Small intestine (tissue), 16 donors: ENCODE measurements at places on chromosomes 6 and 20.

- DNase-seq, result no peak
Measured at GRCh38 chr20:48599106-48599747, 228.6 kb downstream of the PREX1 start.

GRCh38 chr6:89161326-89162046 lies 15.6 kb downstream of the PM20D2 start:
- DNase-seq, result no peak

DNA sequence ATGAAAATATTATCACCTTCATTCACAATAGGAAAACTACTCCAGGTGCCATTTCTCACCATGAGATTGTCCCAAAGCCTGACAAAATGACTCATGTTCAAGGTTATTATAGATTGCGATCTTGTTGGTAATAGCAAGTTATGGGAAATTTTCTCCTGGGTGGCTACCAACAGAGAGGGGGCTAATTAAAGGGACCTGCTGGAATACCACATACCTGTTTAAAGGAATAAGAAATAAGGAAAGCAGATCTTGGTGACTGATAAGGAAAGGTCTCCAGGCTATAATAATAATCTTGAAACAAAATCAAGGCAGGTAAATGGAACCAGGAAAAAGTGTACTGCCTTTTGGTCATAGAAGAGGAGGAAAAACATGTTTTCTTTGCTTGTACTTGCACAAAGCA lies 1.4 kb downstream of the SLC52A3 start:
- DNase-seq, result no peak

DNA sequence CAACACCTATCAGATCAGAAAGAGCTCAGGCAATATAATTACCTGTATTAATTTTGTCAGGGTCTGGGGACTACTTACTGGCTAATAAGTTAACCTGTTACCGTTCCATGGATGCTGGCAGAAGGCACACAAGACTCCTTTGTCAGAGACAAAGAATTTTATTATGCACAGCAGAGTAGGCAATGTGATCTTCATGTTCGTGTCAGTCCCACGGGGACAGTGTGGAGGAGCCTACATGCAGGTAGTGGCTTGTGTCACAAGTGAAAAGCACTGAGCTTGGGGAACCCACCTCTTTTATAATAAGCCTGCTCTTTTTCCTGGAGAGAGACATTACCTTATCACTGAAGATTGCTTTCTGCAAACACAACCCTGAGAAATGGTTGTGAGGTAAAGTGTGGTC lies 96.9 kb downstream of the CD164 start:
- no peak for DNase-seq

DNA sequence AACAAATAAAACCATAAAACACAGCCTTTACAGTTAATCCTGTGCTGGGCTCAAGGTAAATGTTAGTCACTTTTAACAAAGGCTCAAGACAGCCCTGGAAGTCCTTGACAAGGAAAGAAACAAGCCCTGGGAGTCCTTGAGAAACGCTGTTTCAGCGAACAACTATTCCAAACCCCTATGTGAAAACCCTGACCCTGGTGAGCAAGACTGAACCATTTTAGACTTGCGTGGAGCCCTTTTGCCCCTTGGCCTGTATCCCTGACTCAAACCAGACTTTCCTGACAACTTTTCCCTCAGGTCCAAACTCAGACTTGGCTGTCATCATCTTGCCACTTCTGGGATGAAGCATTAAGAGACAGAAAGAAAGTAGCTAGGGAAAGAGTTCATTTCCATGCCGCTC lies 180.4 kb downstream of the AIG1 start:
- DNase-seq, result no peak

- DNase-seq, result no peak
Measured at GRCh38 chr20:47860049-47860830, 75.0 kb upstream of the SULF2 start.

DNA sequence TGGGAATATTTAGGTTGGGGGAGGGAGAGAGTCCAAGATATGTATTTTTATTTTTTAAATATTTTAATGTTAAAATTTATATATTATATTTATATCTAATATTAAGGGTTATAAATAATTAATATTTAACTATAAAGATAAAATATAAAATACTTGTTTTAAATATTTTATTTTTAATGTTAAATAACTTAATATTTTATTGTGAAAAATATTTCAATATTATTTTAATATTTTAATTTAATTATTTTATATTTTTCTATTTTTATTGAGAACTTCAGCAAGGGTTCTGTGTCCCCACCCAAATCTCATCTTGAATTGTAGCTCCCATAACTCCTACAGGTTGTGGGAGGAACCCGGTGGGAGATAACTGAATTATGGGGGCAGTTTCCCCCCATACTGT lies 34.0 kb downstream of the PERP start:
- no peak for DNase-seq

- no peak for DNase-seq
Measured at GRCh38 chr20:40692240-40693011, 3.4 kb upstream of the MAFB start.

DNA sequence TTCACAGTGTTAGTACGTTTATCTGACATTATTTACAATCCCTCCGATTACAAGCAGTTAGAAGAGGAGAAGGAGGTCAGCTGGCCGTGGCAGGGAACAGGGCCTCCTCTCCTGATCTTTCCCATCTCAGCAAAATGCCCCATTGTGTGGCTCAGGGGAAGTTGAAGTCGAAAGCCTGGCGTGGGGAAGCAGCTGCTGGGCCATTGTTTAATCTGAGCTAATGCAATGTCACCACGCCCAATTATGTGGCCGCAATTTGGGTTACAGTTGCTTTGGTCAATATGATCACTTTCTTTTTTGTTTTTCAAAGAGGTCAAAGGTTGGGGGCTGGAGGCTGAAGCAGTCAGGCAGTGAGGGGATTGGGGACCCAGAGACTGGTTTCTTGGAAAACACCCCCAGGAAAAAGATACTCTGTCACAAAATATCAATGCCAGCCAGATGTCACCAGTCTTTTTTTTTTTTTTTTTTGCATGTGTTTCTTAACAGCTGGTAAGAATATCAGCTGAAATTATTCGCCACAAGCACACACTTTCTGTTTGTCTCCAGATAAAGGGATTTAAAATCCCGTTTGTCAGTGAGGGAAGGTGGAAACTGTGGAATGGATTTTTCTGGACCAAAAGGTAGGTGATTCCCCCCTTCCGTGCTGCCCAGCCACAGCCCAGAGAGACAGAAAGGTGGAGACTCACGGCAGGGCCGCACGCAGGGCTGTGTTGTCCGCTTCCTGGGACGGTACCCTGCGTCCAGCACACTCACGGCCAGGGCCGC lies 24.6 kb downstream of the DLL1 start:
- peak; percentile 52 for DNase-seq

DNA sequence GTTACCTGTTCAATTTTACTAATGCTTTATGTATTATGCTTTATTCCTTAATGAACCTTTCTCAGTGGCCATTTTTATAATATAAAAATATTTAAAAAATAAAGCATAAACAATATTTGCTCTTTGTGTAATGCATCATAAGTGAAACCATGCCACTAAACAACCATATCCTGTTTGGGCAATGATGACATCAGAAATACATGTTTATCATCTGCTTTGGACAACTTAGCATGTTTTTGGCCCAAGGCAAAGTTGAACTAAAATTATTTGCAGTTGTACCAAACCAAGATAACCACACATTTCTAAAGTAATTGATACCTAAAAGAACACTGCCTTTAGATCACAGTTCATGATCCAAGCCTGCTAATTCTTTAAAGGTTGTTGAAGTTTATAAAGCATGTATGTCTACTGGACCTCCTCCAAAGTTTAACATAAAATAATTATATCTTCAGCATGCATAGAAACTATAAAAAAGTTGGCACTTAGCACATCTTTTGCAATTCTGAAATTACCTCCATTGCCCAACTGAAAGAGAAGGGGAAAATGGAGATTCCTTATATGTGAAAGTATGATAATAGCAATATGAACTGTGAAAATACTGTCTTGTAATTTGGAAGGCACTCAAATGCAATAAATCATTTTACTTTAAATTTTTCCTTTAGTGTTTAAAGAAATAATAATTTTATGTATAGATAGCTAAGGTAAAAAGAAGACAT lies 325.6 kb upstream of the RUNX2 start:
- DNase-seq, result no peak

GRCh38 chr6:17418281-17419188 lies 25.1 kb downstream of the CAP2 start:
- DNase-seq, result no peak
